ENCODE measurements at places on chromosomes 16 and 17.

DNA sequence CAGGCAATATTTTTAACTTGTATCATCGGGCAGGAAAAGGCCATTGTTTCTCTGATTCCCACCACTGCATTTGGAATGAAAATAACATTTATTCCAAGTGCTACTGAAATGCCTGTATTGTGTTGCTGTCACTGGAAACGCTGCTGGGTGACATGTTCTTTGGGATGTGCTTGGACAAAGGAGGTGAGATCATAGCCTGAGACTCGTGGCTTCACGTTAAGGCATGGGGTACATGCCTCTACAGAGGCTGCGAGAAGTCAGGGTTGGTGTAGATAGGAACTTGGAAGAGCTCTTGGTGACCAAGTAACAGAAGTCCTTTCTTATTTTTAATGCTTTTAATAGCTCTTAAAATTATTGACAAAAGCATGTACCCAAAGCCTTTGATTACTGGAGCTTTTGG is 58.8 kb upstream of the MAF start:
- DNase-seq: no peak

DNA sequence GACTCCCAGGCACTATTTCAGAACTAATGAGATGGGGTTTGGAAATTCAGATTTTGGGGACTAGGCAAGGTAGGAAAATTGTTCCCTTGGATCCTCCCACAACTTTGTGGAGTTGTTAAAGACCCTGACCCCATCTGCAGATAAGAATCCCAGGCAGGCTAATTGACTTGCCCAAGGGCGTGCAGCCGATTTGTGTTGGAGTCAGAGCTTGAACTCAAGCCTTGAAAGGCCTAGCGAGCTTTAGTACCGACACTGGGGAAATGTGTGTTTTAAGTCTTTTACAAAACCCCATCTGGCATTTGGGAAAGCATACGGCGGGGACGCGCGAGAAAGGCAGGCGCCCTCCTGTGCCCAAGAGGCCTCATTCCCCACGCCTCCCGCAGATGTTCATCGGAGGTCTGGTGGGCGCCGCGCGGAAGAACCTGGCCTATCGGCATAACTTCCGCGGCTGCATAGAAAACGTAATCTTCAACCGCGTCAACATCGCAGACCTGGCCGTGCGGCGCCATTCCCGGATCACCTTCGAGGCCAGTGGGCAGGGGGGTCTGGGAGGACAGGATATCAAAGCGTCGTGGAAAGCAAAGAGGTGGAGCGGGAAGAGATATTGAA is 4.3 kb downstream of the CNTNAP1 start:
- no peak for DNase-seq

DNA sequence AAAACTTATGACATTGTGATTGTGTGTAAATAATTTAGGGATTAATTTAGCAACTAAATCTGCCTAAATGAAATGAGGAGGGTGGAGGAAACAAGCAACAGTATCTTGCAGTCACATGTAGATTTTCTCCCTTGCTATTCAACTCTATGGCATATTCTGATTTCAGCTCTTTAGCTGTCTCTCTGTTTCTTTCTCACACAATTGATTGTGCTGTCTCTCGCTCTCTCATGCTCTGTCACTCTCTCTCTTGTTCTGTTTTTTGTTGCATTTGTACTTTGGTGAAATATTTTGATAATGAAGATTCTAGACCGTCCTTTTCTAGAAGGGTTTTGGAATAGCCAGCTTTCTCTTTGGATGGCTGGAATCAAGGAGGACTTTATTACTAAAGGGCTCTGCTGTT is 70.6 kb downstream of the BCAS3 start:
- no peak for DNase-seq

- DNase-seq: no peak
These were observed at the start of gene PRAC2 for GRCh38 chr17:48722915-48723422. TSS of gene PRAC2 (plus strand) at chr17:48723185. CDS start at chr17:48724411, 1,226 bp downstream.

DNA sequence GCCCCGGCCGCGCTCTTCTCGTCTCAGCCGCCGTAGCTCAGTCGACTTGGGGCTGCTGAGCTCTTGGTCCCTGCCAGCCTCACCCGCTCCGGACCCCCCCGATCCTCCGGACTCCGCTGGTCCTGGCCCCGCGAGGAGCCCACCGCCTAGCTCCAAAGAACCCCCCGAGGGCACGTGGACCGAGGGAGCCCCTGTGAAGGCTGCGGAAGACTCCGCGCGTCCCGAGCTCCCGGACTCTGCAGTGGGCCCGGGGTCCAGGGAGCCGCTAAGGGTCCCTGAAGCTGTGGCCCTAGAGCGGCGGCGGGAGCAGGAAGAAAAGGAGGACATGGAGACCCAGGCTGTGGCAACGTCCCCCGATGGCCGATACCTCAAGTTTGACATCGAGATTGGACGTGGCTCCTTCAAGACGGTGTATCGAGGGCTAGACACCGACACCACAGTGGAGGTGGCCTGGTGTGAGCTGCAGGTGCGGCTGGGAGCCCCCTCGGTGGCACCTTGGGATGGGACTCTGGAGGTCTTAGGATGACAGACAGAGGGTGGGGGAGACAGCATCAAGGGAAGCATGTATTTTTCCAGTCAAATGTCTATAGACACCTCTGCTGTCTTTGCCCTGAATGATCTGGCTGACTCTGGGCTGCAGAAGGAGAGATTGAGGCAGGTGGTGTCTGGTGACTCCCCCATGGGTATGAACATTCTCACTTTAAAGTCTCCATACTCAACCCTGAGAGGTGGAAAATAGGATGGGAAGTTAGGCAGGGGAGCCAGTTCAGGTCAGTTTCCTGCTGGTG is 635 bp downstream of the WNK4 start:
- no peak for DNase-seq

- DNase-seq: no peak
These were observed 740.9 kb downstream of the CDH8 start for GRCh38 chr16:61295311-61295710.

DNA sequence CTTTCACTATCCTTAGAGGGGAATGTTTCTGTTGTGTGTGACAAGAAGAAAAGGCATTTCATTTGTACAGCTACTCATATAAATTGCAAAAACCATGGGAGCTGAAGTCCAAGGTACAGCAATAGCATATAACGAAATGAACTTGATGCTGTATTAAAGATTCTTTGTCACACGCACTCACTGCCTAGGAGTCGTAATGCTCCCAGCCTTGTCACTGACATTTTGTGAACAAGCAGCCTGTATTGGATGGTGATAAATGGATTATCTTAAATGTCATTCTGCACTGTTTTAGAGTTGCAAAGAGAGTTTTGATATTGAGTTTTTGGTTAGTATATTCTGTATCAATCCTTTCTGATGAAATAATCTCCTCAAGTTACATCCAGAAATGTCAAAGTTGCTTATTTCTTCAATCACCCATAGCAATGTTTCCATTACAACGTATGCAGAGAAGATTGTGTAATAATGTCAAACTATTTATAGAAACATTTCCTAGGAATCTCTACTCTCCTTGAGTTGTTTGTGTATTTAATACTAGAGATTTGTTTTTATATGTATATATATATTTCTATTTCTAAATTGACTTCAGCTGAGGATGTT is 270.6 kb downstream of the FTO start:
- DNase-seq: no peak

Data from D721Med (cell line).